ENCODE measurements at places on chromosomes 5 and 9.

GRCh38 chr5:172852490-172853354, 18.7 kb downstream of the ERGIC1 start:
- no peak for DNase-seq

GRCh38 chr5:36073595-36074216, 7.0 kb upstream of the UGT3A2 start:
- no peak for DNase-seq

GRCh38 chr5:177458912-177459350, 12.3 kb downstream of the PRR7 start:
- DNase-seq: no peak

DNA sequence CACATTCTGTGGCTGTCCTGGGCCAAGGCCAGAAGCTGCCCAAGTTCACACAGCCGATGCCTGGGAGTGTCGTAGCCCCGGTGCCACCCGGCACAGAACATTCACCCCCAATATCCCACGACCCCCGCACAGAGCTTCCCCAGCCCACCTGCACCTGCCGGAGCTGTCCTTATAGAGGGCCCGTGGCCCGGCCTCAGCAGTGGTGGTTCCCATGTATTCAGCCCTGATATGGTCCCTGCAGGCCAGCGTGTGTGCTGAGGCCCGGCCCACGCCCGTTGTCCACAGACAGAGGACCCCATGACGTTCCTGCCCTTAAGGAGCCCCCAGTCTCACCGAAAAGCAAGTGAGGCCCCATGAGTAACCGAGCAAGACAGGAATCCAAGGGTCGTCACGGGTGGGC, 5.3 kb upstream of the GFI1B start:
- no peak for DNase-seq

- no peak for DNase-seq
These were observed 281.9 kb downstream of the DRD1 start for GRCh38 chr5:175162036-175162435.

DNA sequence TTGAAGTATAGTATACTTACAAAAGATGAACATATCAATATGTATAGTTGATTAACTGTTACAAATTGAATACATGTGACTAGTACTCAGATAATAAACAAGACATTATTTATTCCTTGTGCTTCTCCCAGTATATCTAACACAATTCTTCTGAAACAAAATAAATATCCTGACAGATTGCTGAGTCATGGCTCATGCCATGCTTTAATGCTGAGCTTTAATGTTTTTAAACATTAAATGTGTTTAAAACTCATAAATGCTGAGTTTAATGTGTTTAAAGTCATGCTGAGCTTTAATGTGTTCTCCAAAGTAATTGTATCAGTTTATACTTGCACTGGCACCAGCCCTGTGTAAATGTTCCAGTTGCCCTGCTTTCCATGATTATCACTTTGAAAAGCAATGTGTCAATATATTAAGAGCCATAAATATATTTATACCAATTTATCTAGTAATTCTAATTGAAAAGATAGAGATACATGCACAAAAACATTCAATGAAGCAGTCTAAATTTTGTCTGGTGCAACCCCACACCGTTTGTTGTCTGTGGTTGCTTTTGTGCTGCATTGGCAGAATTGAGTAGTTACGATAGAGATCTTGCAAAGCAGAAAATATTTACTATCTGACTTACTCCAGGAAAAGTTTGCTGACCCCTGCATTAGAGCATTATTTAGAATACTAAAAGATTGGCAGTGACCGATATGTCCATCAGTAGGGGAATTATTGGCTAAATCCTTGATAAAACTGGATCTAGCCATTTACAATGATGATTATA, 15.7 kb downstream of the KIAA1958 start:
- no peak for DNase-seq

DNA sequence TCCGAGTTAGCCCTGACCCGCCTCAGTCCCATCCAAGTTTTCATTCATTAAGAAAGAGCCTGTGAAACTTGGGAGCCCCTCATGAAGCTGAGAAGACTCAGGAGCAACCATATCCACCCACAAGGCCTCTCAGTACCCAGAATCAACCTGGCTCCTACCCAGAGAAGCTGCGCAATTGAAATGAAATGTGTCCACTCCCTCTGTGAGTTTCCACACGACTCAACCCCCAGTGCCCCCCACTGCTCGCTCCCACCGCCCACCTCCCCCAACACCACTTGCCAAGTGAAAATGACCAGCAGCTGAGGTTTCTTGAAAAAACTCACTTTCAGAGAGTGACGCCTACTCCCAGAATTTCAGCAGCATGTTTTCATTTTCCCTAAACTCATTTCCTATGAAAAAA, 104.6 kb downstream of the CDK5RAP2 start:
- no peak for DNase-seq

Measured in stimulated activated CD4-positive, alpha-beta T cell treated with anti-CD3 and anti-CD28 coated beads, Interleukin-4, amount 100 ng/mL, for 4 hours (primary cell).